ENCODE measurements at places on chromosomes 1 and 21.

- DNase-seq, result no peak
These were observed 86.6 kb downstream of the DMRTB1 start for GRCh38 chr1:53545663-53546408.

DNA sequence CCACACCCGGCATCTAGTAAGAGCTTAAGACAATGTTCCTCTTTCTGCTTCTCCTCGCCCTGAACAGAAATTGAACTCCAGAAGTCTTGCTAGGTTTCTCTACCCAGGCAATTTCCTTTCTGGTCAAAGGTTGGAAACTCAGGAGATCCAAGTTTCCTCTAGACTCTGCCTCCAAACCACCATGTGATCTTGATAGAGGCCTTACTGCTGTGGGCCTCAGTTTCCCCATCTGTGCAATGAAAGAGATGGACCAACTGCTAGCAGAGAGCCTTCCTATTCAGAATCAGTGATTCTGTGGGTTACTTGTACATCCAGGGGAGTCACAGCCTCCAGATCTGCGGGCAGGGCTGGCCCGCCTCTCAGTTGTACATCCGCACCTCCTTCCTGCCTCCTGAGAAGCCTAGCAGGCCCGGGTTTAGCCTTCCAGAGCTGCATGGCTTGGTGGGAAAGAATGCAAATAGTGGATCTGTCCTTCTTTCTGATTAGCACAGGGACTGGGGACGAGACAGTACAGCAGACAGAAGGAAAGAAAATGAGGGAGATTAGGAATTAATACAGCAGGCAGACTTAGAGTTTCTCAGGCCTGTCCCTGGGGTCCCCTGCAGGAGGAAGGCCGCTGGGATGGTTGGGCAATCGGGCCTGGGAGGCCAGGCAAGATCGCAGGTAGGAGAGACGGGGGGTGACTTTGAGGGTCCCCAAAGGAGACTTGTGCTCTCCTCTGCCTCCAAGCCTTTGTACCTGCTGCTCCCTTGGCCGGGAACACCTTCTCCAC, 83.9 kb downstream of the PAX7 start:
- DNase-seq, result no peak

- DNase-seq, result no peak
These were observed 317.0 kb downstream of the BARHL2 start for GRCh38 chr1:90400131-90400530.

DNA sequence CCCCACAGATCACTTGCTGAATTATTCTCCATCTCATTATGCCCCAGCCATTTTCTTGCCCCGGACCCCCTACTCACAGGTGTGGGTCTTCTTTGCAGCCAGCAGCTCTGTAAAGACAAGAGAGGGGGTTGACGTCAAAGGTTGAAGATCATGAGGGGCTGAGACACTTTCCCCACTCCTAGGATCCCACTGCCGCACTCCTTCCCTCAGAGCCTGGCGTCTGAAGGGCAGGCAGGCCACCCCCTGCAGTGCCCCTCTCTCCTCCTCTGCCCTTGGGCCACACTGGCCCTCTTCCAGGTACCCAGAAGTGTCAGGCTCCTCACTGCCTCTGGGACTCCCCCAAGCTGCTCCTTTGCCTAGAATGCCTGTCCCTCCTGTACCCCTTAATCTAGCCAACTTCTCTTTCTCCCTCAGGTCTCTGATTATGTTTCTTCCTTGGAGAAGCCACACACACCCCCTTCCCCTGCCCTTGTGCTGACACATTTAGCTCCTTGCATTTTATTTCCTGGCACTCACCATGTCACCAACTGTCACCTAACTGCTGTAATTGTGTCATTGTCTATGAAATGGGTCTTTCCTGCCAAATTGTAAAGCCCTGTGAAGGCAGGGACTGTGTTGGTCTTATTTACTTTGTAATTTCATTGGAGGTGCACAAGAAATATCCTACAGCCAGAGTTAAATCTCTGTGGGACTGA, 2.1 kb downstream of the RORC start:
- no peak for DNase-seq

GRCh38 chr1:29889776-29890175, 653.5 kb downstream of the PTPRU start:
- DNase-seq, result no peak

DNA sequence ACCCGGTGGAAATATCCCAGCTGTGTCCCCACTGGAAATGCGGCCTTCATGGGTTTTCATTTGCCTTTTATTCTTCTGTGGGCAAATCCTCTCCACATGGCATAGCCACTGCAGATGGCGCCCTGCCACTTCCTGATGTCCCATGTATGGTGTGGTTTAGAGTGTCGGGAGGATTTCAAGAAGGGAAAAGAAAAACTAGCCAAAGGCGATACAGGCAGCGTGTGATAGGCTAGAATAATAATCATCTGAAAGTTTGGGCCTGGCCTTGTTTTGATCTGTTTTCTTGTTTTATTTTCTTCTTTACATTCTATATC, 123.6 kb downstream of the PEX14 start:
- DNase-seq, result no peak

DNA sequence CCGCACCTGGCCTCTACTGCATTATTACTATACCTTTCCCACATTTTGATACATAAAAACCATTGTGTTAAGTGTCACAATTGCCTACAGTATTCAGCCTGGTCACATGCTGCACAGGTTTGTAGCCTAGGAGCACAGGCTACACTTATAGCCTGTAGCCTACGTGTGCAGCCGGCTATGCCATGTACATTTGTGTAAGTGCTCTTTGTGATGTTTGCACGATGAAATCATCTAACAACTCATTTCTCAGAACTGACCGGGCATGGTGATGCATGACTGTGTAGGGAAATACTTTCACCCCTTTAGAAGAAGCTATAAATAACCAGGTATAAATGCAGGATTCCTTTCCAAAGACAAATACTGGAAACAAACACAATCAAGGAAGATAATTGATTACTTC, 12.1 kb downstream of the ERG start:
- no peak for DNase-seq

DNA sequence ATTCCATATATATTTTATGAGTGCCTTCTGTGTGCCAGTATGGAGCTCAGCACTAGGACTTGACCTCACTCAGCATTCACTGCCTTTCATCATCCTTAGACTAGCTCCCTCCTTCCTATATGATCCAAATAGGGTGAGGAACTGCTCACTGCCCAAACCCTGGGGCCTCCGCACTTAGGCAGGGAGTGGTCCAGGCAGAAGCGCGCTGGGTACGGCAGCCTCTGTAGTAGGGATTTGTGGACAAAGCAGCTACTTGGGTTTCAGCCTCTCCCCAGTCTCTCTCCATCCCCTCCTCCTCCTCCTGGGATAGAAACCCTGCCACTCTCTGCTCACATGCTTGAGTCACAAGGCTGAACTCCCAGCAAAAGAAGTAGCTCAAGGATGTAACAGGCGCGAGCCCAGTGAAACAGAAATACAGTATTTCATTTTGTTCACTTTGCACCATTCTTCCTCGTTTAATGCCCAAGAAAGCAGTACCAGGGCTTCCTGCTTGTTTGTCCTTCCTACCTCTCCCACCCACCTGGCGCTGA, 32.9 kb downstream of the PLEKHA6 start:
- no peak for DNase-seq

- DNase-seq, result no peak
These were observed 485.3 kb upstream of the NFIA start for GRCh38 chr1:60596791-60597750.

GRCh38 chr1:73066866-73067265, 784.5 kb upstream of the NEGR1 start:
- no peak for DNase-seq

All from activated T-helper 1 cell treated with anti-CD3 and anti-CD28 coated beads, Interleukin-2, amount 50 U/mL, for 16 hours (primary cell).